Aortic smooth muscle cell (primary cell): ENCODE measurements at places on chromosomes 12 and 14. TPM values are rescaled to one million over a fixed set of nuclear protein-coding genes. Genes with fewer than 3 reads are reported as not detected.

Gene MTERF2
- total RNA-seq = 5.4 and 8.8 TPM in 2 replicates

Gene CSRP2
- 3.0 and 11.3 TPM in 2 replicates for total RNA-seq

Gene CAPZA3
- not detected in 2 replicates for total RNA-seq

Gene PYGL
- 23.0 and 31.6 TPM in 2 replicates for total RNA-seq

Gene HOXC12
- total RNA-seq = not detected in 2 replicates

Gene ESPL1
- 3.9 and 7.8 TPM in 2 replicates for total RNA-seq

Gene ZNF641
- total RNA-seq = 9.6 and 10.9 TPM in 2 replicates

Gene IFT81
- 19.1 and 21.1 TPM in 2 replicates for total RNA-seq

Gene PLEKHG7
- 0.13 TPM in 1 of 2 replicates, not detected in the other for total RNA-seq

Gene RASSF9
- total RNA-seq = 0.66 and 0.93 TPM in 2 replicates

Gene CLEC1B
- total RNA-seq = not detected in 2 replicates

Gene ASB8
- 15.3 and 20.6 TPM in 2 replicates for total RNA-seq

Gene PPP1R36
- 0.79 and 0.87 TPM in 2 replicates for total RNA-seq

Gene HECTD1
- 404 and 433 TPM in 2 replicates for total RNA-seq

Gene FZD10
- total RNA-seq = under 0.01 TPM in 1 of 2 replicates, not detected in the other

Gene NR1H4
- not detected in 2 replicates for total RNA-seq

Gene RFX4
- not detected in 2 replicates for total RNA-seq

Gene EXOC3L4
- total RNA-seq = 0.26 TPM in 1 of 2 replicates, not detected in the other

Gene HAL
- total RNA-seq = 0.13 and 0.19 TPM in 2 replicates

Gene OR4E2
- not detected in 2 replicates for total RNA-seq

Gene PNP
- 48.2 and 64.6 TPM in 2 replicates for total RNA-seq

Gene EID3
- total RNA-seq = 7.3 and 14.2 TPM in 2 replicates

Gene CCDC197
- not detected in 2 replicates for total RNA-seq

Gene SYCP3
- 0.12 and 0.13 TPM in 2 replicates for total RNA-seq

Gene KRT7
- total RNA-seq = 0.66 and 2.2 TPM in 2 replicates

Gene LRRC9
- not detected in 2 replicates for total RNA-seq

Gene GPR137C
- total RNA-seq = 0.26 and 0.56 TPM in 2 replicates

Gene SMCO2
- total RNA-seq = 0.06 and 0.13 TPM in 2 replicates
